RWPE2 (cell line): ENCODE measurements at places on chromosomes 1 and 21.
A peak's percentile ranks its signal among the peaks of the same experiment; 100 is the strongest.

DNA sequence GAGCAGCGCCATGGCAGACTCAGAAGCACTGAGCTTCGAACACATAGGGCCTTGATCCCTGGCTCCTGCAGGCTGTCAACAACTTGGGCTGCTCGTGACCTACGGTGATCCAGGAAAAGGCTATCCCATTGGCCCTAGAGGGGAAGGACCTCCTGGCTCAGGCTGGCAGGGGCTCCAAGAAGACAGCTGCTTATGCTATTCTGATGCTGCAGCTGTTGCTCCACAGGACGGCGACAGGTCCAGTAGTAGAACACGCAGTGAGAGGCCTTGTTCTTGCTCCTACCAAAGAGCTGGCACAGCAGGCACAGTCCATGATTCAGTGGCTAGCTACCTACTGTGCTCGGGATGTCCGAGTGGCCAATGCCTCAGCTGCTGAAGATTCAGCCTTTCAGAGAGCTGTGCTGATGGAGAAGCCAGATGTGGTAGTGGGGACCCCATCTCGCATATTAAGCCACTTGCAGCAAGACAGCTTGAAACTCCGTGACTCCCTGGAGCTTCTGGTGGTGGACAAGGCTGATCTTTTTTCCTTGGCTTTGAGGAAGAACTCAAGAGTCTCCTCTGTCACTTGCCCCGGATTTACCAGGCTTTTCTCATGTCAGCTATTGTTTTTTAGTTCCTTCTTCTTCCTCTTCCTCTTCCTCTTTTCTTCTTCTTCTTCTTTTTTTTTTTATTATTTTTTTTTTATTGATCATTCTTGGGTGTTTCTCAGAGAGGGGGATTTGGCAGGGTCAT lies 18.9 kb downstream of the ITLN2 start:
- DNase-seq = no peak

- no peak for DNase-seq
Measured at GRCh38 chr1:84442256-84442655, 36.8 kb upstream of the RPF1 start.

DNA sequence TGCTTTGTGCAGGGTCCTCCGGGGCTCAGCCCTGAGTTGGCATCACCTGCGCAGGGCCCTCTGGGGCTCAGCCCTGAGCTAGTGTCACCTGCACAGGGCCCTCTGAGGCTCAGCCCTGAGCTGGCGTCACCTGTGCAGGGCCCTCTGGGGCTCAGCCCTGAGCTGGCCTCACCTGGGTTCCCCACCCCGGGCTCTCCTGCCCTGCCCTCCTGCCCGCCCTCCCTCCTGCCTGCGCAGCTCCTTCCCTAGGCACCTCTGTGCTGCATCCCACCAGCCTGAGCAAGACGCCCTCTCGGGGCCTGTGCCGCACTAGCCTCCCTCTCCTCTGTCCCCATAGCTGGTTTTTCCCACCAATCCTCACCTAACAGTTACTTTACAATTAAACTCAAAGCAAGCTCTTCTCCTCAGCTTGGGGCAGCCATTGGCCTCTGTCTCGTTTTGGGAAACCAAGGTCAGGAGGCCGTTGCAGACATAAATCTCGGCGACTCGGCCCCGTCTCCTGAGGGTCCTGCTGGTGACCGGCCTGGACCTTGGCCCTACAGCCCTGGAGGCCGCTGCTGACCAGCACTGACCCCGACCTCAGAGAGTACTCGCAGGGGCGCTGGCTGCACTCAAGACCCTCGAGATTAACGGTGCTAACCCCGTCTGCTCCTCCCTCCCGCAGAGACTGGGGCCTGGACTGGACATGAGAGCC lies 22.7 kb downstream of the COL6A1 start:
- peak; percentile 46 for DNase-seq

DNA sequence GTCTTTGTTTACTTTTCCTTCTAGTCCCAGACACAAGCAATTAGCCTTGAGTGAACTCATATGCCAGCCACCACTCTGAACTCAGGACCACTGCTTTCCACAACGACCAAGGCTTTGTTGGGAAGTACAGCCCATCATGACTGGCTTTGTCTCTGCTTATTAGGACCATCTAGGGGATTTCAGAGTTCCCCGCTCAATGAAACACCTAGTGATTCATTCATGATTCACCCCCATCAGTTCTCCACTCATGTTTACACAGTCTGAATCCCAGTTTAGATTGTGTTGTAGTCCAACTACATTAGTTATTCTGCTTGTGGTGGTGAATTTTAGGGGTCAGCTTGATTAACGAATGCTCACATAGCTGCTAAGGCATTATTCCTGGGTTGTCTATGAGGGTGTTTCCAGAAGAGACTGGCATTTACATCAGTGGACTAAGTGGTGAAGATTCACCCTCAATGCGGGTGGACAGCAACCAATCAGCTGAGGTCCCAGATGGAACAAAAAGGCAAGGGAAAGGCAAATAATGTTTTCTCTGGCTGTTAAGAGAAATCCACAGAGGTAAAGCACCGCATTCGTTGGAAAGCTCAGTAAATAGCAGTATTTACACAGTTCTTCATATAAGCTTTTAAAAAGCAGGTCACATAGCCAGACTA lies 122.7 kb downstream of the RGS21 start:
- DNase-seq = no peak

GRCh38 chr1:28145728-28146127 lies 30.8 kb downstream of the PTAFR start:
- DNase-seq = no peak

- DNase-seq = no peak
Measured at GRCh38 chr21:42154237-42155044, 64.5 kb upstream of the ABCG1 start.

GRCh38 chr21:22904385-22904784 lies 1906.2 kb downstream of the NCAM2 start:
- no peak for DNase-seq

- no peak for DNase-seq
Measured at GRCh38 chr1:65512967-65513780, 92.7 kb downstream of the LEPR start.

GRCh38 chr1:75328691-75329090 lies 194.5 kb downstream of the LHX8 start:
- no peak for DNase-seq

GRCh38 chr1:225280563-225280962 lies 147.3 kb downstream of the LBR start:
- no peak for DNase-seq

- DNase-seq = no peak
Measured at GRCh38 chr21:35489389-35489980, 440.4 kb upstream of the RUNX1 start.
